Stimulated activated CD8-positive, alpha-beta memory T cell treated with anti-CD3 and anti-CD28 coated beads, Interleukin-4, amount 100 ng/mL, for 4 hours (primary cell): ENCODE measurements at places on chromosomes 3 and 15.

DNA sequence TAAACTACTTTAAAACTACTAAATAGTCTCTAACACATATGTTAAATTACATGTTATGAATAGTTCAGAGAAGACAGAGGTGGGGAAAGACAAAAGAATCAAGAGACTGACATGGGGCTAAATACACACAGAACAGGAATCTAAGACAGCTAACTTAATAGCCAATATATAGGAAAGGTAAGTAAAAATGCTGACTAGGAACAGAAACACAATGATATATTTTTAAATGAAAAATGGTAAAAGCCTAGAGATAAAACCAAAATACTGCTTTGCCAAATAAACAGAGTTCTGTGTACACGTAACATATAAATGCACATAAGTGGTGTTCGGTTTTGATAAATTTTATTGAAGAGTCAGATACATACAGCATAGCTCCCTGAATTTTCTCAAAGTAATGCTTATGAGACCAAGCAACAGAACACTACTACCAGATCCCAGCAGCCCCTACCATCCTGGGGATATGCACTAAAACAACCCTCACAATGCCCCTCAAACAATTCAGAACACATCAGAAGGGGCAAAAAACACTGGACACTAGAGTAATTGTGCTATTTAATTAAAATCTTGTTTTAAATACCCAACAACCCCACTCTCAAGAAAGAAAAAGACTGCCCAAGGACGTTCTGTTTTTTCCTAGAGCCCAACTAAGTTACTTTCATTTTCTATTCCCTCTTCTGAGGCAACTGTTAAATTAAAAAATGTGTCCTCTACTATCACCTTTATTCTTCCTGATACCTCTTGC lies 121.1 kb downstream of the ADAM10 start:
- DNase-seq: no peak

- DNase-seq: no peak
These were observed 31.4 kb downstream of the CA12 start for GRCh38 chr15:63350178-63350621.

DNA sequence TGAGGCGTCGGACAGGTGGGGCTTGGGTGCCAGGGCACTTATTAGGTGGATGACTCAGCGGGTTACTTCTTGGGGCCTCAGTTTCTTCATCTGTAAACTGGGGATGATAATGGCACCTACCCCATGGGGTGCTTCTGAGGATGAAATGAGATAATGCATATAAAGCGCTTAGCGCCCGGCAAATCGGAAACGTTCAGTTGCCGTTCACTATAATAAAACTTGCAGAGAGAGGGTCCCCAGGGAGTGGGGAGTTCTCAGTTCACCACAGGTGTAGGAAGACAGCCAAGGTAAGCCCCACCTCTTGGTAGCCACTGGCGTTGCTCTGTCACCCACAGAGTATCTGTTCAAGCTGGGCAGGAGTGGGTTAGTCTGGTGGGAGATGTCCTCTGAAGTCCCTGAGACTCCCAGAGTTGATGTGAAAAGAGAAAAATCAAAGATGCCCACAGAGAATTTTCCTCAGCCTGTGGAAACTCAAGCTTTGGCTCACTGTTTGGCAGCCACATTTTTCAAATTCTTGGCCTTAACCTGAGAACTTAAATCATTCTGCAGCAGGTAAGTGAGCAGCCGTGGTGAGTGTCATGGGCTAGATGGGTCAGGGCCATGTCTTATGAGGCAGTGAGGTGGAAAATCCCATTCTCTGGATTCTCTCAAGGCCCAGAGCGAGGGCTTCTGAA lies 221.5 kb upstream of the BHLHE40 start:
- DNase-seq: no peak

DNA sequence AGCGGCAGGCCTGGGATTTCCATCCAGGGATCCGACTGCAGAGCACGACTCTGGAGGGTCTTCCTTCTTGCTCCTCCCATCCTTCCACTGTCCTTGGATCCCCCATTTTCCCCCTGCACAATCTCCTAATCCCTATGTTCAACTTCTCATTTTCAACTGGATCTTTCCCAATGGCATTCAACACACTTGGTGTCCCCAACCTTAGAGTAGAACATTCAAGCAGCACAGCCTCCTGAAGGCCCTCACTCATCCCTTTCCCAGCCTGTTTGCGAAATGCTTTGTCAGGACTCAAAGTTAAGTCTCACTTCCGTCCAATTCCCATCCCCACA lies 32.3 kb downstream of the RPN1 start:
- DNase-seq: no peak

DNA sequence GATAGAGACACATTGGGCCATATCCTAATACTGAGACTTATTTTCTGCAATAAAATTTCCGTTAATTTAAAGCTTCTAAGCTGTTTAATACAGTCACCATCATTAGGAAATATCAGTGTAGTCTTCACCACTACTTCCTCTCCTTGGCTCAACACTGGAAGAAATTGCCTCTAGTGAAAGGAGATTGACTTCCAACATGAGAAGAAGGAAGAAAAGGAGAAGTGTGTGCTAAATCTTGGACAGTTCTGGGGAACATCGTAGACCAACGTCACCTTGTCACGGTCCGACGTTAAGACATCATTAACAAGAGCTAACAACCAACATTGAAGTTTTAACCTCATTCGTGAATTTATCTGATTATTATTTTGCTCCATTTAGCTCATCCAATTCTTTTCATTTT lies 987.0 kb upstream of the CFAP20DC start:
- DNase-seq: no peak

DNA sequence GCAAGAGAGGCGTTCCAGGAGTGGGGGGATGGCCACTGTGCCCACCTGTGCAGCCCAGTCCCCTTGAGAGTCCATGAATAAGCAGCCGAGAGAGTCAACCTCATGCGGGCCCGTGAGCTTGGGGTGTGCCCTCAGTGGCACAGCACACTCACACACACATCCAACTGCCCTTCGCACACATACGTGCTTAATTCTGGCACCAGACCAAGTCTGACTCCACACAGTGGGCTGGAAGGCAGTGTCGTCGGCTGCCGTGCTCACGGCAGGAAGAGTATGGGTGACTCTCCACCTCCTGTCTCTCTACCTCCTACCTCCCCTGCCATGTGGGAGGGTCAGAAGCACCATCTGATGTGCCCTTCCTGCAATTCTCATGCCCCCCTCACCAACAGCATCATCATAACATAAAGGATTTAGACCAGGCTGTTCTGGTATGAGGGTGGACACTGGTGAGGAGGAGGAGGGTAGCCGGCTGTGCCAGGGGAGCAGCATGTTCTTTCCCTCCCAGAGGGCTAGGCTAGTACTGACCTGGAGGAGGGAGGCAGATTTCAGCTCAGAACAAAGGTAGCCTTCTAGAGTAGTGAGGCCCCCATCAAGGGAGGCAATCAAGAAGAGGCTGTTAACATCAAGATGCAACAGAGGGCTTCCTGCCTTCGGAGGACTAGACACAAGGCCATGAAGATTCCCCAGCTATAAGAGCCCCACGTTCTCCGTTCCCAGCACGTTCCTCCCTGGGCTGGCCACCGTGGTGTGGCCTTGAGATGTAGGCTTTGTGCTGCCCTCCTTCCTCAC lies 5.3 kb upstream of the STRA6 start:
- no peak for DNase-seq

DNA sequence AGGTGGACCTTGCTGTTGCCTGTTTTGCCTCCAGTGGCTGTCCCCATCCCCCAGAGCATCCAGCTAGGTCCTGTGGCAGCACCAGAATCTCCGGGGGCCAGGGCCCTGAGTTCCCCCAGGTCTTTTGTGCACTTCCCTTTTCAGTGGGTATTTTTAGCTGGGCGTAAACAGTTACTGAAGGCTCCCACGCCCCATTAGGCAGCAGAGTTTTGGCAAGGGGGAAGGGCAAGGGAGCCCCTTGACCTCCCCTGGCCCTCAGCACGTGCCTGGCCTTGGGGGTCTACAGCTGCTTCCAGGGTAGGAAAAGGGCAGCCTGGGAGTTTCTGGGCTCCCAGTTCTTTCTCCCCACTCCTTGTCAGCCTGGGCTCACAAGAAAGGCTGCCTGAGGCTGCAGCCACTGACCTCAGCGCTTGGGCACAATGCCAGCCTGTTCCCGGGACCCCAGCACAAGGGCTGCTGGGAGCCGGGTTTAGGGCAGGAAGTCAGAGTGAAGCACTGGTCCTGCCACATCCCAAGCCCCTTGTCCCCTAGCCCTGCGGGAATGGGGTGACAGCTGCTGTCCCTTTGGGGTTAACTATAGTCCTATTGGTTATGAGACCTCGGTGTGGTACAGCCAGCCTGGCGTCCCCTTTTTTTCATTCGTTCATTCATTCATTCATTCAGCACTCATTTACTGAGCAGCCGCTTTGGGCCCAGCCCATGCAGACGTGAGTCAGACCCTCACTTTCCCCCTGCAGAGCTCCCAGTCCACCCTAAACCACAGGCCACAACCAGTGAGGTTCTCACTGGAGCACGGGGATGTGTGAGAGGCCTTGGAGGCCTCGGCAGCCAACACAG lies 8.4 kb downstream of the CSK start:
- DNase-seq: no peak

DNA sequence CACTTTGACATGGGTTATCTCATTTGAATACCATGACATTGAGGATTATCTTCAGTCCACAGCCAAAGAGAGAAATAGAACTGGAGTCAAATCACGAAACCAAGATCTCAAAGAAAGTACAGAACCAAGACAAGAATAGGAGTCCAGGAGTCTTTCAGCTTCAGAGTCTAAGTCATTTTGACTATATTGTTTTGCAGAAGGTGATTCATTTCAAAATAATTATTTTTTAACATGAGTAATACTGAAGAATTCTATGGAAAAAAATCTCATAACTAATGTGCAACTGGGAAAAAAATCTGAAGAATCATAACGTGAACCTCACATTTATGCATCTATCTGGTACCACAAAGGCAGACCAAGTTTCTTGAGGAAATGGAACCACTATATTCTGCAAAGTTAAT lies 60.3 kb downstream of the UBE3A start:
- no peak for DNase-seq

- DNase-seq: no peak
These were observed 14.2 kb downstream of the ARL14 start for GRCh38 chr3:160691151-160691550.

DNA sequence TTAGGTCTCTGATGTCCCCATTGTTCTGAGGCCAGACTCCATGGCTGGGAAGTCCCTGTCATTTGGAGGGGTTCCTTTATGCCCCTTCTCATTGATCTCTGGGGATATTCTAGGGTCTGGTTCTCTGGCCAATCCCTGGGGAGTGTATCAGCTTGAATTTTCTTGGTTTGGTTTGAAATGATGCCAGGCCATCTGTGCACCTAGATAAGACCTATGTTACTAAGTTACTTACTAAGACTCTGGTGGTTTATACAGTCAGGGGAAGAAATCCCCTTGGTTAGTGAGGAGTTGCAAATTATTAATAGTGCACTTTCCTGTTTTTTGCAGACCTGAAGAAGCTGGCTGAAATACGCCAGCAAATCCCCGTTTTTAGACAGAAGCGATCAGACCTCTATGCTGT lies 20.3 kb downstream of the NIT2 start:
- no peak for DNase-seq

- no peak for DNase-seq
These were observed 90.3 kb downstream of the PLXNA1 start for GRCh38 chr3:127072971-127073783.

GRCh38 chr15:42737529-42738328 lies 801 bp upstream of the CDAN1 start:
- DNase-seq: no peak

- no peak for DNase-seq
These were observed 117.2 kb downstream of the ADCY5 start for GRCh38 chr3:123331651-123332050.

DNA sequence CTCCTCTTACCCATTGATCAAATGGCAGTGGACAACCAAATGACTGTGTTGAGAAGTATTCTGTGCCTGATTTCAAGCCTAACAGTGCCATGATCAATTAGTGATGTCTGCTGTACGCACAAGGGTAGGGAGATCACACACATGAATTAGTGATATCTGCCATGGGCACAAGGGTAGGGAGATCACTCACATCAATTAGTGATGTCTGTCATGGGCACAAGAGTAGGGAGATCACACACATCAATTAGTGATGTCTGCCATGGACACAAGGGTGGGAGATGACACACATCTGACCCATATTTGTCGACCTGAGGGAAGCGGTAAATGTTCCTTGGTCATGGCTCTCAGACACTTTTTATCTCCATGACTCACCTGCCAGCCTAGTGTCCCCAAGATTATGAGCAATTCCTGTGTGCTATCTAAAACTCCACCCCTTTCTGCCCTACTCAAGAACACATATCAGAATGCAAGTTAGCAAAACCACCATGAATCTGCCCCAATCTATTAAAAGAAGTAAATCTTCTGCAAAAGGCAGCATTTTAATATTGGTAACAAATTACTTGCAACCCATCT lies 165.0 kb downstream of the NTRK3 start:
- DNase-seq: no peak

DNA sequence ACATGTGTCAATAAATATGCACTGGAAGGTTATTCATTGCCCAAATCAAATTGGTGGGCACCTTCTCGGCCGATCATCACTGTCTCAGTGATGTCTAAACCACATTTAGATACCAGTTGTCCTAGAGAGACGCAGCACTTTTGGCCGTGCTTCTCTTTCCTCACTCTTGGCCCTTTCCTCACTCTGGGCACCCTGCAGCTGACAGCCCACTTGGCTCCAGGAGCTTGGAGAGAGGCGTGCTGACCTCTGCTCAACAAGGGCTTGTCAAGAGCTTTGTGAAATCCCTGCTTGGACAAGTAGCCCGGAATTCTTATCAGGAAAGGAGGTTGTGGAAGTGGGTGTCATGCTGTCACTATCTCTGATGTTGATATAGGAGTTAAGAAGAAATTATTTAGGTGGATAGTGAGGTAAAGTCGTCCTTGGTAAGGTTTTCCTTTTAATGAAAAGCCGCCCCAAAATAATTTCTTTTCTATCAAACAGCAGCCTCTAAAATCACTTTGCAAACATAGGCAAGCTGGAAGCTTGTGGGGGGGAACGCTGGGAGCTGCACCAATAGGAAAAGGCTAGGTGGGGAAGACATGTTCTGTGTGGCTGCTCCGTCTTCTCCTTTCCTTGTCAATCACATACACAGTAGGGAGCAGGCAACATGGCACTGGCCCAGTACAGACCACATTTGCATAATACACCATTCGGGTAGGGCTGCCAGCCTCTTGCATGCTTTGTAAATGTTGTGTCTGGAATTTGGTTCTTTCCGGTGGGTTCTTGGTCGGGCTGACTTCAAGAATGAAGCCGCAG lies 126.8 kb upstream of the UBE3A start:
- DNase-seq: no peak

DNA sequence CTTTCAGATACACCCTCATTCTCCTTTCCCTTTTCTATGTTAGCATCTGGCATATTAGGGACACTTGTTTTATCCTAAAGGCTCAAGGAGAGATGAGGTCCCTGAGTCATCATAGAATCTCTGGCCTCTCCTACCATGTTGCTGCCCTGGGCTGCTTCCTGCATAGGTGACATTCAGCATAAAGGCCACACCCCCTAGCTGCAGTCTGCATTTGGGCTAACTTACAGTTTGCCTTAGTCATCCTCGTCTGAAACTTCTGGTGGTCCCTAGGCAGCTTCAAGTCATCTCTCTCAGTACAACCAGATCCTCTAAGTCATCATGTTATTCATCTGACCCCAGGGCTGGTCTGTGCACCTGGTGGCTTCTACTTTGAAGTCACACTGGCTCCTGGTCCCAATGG lies 982.7 kb upstream of the NR2F2 start:
- DNase-seq: no peak

GRCh38 chr15:65812916-65813315 lies 20.8 kb upstream of the DENND4A start:
- no peak for DNase-seq

GRCh38 chr3:52393131-52393807 lies 51.6 kb downstream of the SEMA3G start:
- no peak for DNase-seq
